IMR-90 (cell line): ENCODE measurements at places on chromosomes 1 and 21. TPM values are rescaled to one million over a fixed set of nuclear protein-coding genes. Genes with fewer than 3 reads are reported as not detected.

Gene GSTM5
- total RNA-seq: 0.28 and 0.36 TPM in 2 replicates

DNA sequence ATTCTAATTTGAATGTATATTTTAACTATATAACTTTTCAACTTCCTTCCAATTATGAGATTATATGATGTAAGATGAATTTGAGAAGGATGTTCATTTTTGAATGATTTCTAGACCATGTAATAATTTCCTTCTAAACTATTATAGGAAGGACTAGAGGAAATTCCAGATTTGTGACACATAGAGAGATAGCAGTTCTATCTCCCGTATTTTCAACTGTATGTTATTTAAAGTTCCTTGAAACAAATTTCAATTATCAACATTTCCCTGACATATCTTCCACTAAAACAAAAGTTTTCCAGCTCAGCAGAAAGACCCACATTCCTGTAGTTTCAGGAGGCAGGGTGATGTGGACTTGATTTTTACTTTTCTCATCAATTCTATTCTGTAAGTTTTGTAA, 396.7 kb upstream of the C1orf87 start:
- H3K36me3 ChIP-seq: no peaks in the 10 kb centered on the region
- no peak overlapping the region for H3K4me3 ChIP-seq
- DNase-seq: no peak
- no peaks in the 10 kb centered on the region for H3K4me1 ChIP-seq
- H3K27ac ChIP-seq: no peak overlapping the region
- H3K27me3 ChIP-seq: no peaks in the 10 kb centered on the region

Gene FMOD
- total RNA-seq: 0.18 and 0.28 TPM in 2 replicates

Gene HCRTR1
- not detected in 2 replicates for total RNA-seq

DNA sequence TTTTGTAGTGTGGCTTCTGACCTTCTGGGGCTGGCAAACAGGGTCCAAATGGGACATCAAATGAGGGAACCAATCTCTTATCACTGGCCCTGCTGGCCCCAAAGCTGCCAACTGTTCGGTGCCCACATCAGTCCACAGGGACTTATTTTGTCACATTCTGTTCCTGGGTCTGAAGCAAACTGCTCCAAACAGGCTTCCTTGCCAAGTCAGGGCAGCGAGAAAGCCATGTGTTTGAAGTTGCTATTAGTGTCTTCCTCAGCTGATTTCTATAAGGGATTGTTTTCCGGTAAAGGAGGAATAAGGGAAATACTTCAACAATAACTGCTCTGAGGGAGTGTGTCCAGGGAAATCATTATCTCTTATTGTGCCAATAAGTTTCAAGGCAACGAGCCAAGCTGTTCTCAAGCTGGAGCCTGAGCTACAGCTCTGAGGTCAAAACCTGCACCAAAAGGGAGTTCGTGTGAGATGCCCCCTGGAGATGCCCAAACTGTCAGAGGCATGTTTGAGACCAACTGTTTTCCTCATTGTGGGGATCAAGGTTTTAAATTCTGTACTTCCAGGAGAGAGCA, 381.4 kb upstream of the PROX1 start:
- H3K27me3 ChIP-seq: no peaks in the 10 kb centered on the region
- H3K4me3 ChIP-seq: no peak overlapping the region
- H3K27ac ChIP-seq: no peak overlapping the region
- no peak for DNase-seq
- no peaks in the 10 kb centered on the region for H3K36me3 ChIP-seq

DNA sequence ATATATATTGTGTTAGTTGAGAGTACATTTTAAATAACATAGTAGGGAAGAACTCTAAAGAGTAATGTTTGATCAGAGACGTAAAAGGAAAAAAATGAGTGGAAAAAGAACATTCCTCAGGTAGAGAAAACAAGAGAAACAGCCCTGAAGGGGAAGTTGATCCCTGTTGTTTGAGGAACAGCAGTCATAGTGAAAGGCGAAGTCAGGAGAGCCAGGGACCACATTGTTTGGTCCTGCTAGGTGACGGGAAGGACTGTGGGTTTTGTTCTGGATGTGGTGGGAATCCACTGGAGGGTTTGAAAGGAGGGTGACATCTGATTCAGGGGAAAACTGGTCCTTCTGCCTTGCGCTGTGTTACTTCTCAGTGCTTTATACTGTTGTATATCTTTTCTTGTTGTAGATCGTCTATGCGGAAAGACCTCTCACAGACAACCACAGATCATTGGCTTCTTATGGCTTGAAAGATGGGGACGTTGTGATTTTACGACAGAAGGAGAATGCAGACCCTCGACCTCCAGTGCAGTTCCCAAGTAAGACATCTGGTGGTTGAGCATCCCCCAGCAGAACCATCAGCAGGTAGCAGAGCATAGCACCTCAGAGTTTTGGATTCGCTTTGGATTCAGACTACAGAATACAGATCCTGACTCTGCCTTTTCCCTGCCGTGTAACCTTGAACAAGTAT, 9.2 kb downstream of the DDI2 start:
- no peak for DNase-seq
- H3K36me3 ChIP-seq: peaks cover 12% of the 10 kb centered on the region
- H3K27ac ChIP-seq: no peak overlapping the region

Gene IPO9
- 13.9 and 14.0 TPM in 2 replicates for total RNA-seq

Gene INKA2
- 1.7 and 2.2 TPM in 2 replicates for total RNA-seq

- H3K4me1 ChIP-seq: peaks cover 10% of the 10 kb centered on the region
- H3K36me3 ChIP-seq: peaks cover 12% of the 10 kb centered on the region; the same call in 1 of the 2 replicates
- DNase-seq: no peak
- no peak overlapping the region for H3K4me3 ChIP-seq
- H3K27me3 ChIP-seq: no peaks in the 10 kb centered on the region
Observed at GRCh38 chr1:170669586-170670530, 5.9 kb downstream of the PRRX1 start.

- H3K36me3 ChIP-seq: no peaks in the 10 kb centered on the region
- no peaks in the 10 kb centered on the region; the same call in 1 of the 2 replicates for H3K4me1 ChIP-seq
- H3K27ac ChIP-seq: no peak overlapping the region
- peaks cover 4% of the 10 kb centered on the region; the same call in 1 of the 2 replicates for H3K27me3 ChIP-seq
- DNase-seq: no peak
Observed at GRCh38 chr1:64060611-64061302, 142.7 kb upstream of the UBE2U start.

GRCh38 chr1:229325853-229326487, 16.9 kb downstream of the CCSAP start:
- peaks cover 11% of the 10 kb centered on the region for H3K36me3 ChIP-seq
- no peak overlapping the region for H3K27ac ChIP-seq
- DNase-seq: no peak
- peaks cover 7% of the 10 kb centered on the region for H3K4me1 ChIP-seq
- no peaks in the 10 kb centered on the region for H3K27me3 ChIP-seq

DNA sequence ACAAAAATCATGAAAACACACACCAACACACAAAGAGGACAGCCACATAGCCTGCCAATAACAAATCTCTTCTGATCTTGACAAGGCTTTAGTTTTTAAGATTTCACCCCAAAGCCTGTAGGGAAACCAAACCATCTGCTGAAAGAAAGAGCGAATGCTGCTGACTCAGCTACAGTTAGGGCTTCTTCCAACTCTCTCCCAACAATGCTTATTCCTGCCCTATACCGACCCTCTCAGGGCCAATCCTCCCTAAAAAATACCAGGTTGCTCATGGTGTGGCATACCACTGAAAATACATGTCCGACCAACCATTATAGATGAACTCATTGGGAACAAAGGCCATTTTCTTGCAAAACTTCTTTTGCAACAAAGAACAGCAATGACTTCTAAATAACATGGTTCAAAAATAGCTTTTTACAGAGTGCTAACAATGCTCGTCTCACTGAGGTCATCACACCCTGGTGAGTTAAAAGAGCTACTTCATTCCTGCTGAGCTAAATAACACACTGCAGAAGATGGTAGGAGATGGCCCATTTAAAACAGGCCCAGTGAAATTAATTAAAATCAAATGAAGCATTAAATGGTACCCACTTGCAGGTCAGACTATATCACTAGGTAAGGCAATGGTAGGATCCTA, 86.1 kb downstream of the KIAA0319L start:
- no peaks in the 10 kb centered on the region for H3K27me3 ChIP-seq
- H3K36me3 ChIP-seq: peaks cover 20% of the 10 kb centered on the region
- peaks cover 3% of the 10 kb centered on the region for H3K4me1 ChIP-seq

DNA sequence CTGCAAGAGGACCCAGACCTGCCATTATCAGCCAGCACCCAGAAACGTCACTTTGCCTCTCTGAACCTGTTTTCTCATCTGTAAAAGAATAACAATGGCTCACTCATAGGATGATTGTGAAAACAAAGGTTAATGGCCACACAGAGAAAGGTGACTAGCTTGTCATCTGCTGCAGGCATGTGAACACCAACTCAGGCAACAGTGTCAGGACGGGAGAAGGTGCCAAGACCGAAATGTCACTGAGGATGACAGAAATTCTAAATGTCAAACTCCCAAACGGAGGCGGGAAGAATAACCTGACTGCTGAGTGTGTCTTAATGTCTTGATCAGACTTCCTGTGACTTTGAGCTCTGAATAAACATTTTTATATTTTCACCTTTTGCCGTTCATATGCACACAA, 10.3 kb downstream of the PADI4 start:
- H3K4me1 ChIP-seq: no peaks in the 10 kb centered on the region
- no peaks in the 10 kb centered on the region for H3K36me3 ChIP-seq
- peaks cover 22% of the 10 kb centered on the region for H3K27me3 ChIP-seq
- H3K27ac ChIP-seq: no peak overlapping the region
- DNase-seq: no peak
